ENCODE measurements at places on chromosomes 5 and 9.

- no peak for DNase-seq
Measured at GRCh38 chr5:167248257-167248656, 1043.2 kb upstream of the WWC1 start.

DNA sequence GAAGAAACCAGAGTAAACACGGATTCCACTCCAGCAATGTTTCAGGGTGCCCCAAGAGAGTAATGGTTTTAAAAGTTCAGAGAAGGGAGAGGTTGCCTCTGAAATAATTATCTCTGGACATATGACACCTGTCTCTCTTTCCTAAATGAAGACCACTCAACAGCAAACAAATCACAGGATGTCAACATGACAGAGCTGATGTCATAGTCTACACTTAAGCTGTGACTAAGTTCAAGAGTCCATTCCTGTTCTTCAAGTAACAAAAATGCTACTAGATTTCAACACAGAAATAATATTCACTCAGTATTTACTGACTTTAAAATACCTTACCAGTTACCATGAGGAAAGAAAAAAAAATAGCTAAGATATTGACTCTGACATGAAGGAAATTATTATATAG is 44.7 kb upstream of the SLC30A5 start:
- DNase-seq: no peak

- peak; percentile 77 for DNase-seq
Measured at GRCh38 chr9:94860678-94861588, 134.4 kb downstream of the AOPEP start.

DNA sequence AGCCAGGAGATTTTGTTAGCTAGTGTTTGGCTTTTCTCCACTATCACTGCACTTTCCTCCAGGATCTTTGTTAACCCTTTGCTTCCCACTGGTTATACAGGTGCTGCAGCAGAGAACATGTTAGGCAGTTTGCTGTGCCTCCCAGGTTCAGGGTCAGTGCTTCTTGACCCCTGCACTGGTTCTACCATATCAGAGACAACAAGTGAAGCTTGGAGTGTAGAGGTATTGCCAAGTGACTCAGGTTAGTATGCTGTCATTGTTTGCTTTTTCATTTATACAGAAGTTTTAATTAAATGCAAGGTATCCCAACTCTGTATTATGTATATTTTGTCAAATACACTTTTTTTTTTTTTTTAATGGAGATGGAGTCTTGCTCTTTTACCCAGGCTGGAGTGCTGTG is 68.4 kb downstream of the GAPVD1 start:
- DNase-seq: no peak

DNA sequence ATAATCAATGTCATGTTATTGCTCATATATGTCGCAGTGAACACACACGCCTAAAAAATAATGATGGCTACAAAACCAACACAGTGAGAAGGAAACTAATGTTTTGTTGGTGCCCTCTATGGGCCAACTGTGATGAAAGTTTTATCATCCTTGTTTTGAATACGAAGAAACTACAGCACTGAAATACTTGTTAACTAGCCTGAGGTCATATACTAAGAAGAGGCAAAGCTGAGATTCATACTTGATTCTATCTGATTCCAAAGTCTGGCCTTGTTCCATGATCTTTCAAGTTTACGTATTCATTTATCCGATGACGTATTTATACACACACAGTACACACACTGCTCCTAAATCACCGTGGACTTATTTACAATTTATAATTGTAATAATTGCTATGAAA is 16.1 kb upstream of the DRD1 start:
- no peak for DNase-seq
